ENCODE measurements at places on chromosomes 5 and 9. TPM values are rescaled to one million over a fixed set of nuclear protein-coding genes. Genes with fewer than 3 reads are reported as not detected.
A peak's percentile ranks its signal among the peaks of the same experiment; 100 is the strongest.

GRCh38 chr5:151021746-151022145 lies 1.4 kb downstream of the GPX3 start:
- no peak for DNase-seq
- H3K27me3 ChIP-seq: peaks cover 8% of the 10 kb centered on the region
- H3K27ac ChIP-seq: no peak overlapping the region
- H3K4me3 ChIP-seq: no peak overlapping the region

GRCh38 chr5:176425791-176426190 lies 9.5 kb upstream of the CLTB start:
- H3K4me3 ChIP-seq: no peak overlapping the region
- DNase-seq: no peak
- peaks cover 3% of the 10 kb centered on the region for H3K36me3 ChIP-seq
- no peaks in the 10 kb centered on the region for H3K27me3 ChIP-seq

GRCh38 chr9:33162721-33163311 lies 4.3 kb downstream of the B4GALT1 start:
- H3K27me3 ChIP-seq: no peaks in the 10 kb centered on the region
- DNase-seq: no peak
- peaks cover 79% of the 10 kb centered on the region for H3K4me1 ChIP-seq
- peak overlapping the region; percentile 92 for H3K27ac ChIP-seq
- H3K4me3 ChIP-seq: peak overlapping the region; percentile 24
- peaks cover 16% of the 10 kb centered on the region for H3K36me3 ChIP-seq

ADCY2 gene
- total RNA-seq: not detected

DNA sequence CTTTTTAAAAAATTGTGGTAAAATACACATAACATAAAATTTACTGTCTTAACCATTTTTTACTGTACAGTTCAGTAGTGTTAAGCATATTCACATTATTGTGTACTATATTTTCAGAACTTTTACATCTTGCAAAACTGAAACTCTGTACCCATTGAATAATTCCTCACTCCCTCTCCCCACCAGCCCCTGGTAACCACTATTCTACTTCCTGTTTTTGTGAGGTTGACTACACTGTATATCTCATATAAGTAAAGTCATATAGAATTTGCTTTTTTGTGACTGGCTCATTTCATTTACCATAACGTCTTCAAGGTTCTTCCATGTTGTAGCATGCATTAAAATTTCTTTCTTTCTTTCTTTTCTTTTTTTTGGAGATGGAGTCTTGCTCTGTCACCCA lies 87.0 kb downstream of the LNPEP start:
- H3K36me3 ChIP-seq: peaks cover 20% of the 10 kb centered on the region
- H3K4me1 ChIP-seq: peaks cover 20% of the 10 kb centered on the region
- no peak for DNase-seq
- peak overlapping the region; percentile 68 for H3K27ac ChIP-seq

DNA sequence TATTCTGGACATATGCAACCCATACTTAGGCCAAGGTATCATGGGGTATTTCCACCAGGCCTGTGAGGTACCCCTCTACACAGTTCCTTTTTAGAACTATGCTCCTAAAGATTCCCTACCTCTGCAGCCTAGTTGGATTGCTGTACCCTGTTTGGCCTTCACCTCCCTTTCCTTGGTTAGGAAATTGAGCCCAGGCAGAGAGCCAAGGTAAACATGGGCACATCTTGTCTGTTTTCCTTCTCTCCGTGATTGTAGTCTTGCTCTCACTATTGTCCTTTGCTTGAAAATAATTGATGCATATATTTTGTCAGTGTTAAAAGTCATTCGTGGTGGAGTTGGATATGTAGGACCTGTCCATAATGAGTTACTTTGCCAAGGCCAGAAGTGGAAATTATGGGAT lies 26.7 kb downstream of the BDP1 start:
- no peak for DNase-seq
- H3K27me3 ChIP-seq: no peaks in the 10 kb centered on the region
- H3K4me3 ChIP-seq: no peak overlapping the region
- peaks cover 12% of the 10 kb centered on the region for H3K4me1 ChIP-seq
- H3K27ac ChIP-seq: no peak overlapping the region

- H3K4me1 ChIP-seq: no peaks in the 10 kb centered on the region
- peaks cover 9% of the 10 kb centered on the region for H3K27me3 ChIP-seq
- no peak for DNase-seq
- no peaks in the 10 kb centered on the region for H3K36me3 ChIP-seq
- no peak overlapping the region for H3K4me3 ChIP-seq
- no peak overlapping the region for H3K27ac ChIP-seq
Observed at GRCh38 chr5:123181394-123181801, 92.4 kb downstream of the PRDM6 start.

MAMDC4 gene
- total RNA-seq: 10.9 TPM

- peaks cover 68% of the 10 kb centered on the region for H3K27me3 ChIP-seq
- no peak within 1 kb of the TSS for H3K4me3 ChIP-seq
- peaks cover 9% of the 10 kb centered on the region for H3K4me1 ChIP-seq
- no peak within 1 kb of the TSS for H3K27ac ChIP-seq
- H3K36me3 ChIP-seq: no peaks in the 10 kb centered on the region
- no peak for DNase-seq
Observed at GRCh38 chr5:33936381-33937016, at the start of gene RXFP3. RXFP3 (plus strand) TSS chr5:33936386; CDS start chr5:33936741, 355 bp downstream.

DNA sequence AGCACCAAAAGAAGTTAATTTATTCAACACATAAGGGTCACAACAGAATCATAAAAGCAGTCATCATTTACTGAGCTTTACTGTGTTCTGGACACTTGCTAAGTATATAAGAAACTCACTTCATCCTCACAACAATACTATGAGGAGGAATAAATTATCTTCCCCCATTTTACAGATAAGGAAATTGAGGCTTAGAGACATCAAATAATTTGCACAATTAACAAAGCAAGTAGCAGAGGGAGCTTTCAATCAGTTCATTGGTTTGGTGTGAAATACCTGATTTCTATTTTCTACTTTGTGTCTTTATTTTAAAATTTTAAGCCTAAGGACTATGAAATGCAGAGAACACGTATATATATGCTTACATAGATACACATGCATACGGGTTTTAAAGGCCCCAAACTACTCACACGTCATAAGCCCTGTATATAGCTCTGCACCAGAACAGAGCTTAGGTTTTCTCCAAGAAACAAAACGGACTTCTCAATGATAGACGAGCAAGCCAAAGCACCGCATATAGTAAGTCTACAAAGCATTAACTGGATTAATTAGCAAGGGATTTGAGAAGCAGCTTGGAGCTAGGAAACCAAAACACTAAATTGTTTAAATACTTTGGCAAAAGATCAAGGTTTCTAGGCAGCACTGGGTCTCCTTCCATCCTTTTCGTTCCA lies 95.6 kb downstream of the DENND1A start:
- peaks cover 31% of the 10 kb centered on the region for H3K36me3 ChIP-seq
- no peak for DNase-seq
- peaks cover 23% of the 10 kb centered on the region for H3K4me1 ChIP-seq
- H3K4me3 ChIP-seq: no peak overlapping the region

GRCh38 chr5:120388016-120388781 lies 75.9 kb upstream of the PRR16 start:
- H3K4me1 ChIP-seq: peaks cover 6% of the 10 kb centered on the region
- H3K4me3 ChIP-seq: no peak overlapping the region
- peak overlapping the region; percentile 69 for H3K27ac ChIP-seq
- no peaks in the 10 kb centered on the region for H3K36me3 ChIP-seq
- H3K27me3 ChIP-seq: no peaks in the 10 kb centered on the region

PKN3 gene
- 7.8 TPM for total RNA-seq

BARX1 gene
- 2.9 TPM for total RNA-seq

TRPM3 gene
- total RNA-seq: not detected

- no peaks in the 10 kb centered on the region for H3K27me3 ChIP-seq
- DNase-seq: no peak
Observed at GRCh38 chr5:143196601-143197259, 206.8 kb downstream of the NR3C1 start.

DNA sequence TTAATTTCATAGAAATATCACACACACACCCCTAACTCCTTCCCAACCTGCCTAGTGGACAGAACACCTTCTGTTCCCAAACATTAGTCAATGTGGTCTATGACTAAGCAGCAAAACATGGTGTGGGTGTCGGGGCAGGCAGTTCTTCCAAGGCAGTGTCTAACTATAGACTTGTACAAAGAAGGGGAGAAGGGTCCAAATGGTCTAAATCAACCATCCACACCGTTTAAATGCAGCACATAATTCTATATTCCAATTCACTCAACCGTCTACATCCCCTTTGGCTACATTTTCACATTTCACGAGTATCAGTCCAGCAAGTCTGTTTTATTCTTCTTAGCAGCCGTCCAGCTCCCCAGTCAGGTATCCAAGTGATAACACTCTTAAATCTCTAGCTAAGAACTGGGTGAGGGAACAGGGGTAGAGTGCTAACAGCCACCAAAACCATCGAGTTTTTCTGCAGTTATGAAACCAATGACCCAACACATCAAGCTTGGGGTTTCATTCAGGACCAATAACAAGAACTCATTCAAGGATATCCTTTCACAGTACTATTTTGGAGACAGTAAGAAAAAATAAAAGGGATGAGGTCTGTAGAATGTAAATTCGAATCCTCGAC lies 3.3 kb downstream of the ZNF608 start:
- no peak for DNase-seq
- H3K36me3 ChIP-seq: no peaks in the 10 kb centered on the region
- no peak overlapping the region for H3K4me3 ChIP-seq
- peaks cover 15% of the 10 kb centered on the region for H3K27me3 ChIP-seq

- peaks cover 36% of the 10 kb centered on the region for H3K36me3 ChIP-seq
- DNase-seq: peak; percentile 90
- H3K4me3 ChIP-seq: peak overlapping the region; percentile 80
- H3K27ac ChIP-seq: peak overlapping the region; percentile 93
- H3K4me1 ChIP-seq: peaks cover 36% of the 10 kb centered on the region
- peaks cover 3% of the 10 kb centered on the region for H3K27me3 ChIP-seq
Observed at GRCh38 chr5:392431-392988, 50.5 kb upstream of the EXOC3 start.

PTAR1 gene
- total RNA-seq: 27.1 TPM

TLX3 gene
- total RNA-seq: not detected

DNA sequence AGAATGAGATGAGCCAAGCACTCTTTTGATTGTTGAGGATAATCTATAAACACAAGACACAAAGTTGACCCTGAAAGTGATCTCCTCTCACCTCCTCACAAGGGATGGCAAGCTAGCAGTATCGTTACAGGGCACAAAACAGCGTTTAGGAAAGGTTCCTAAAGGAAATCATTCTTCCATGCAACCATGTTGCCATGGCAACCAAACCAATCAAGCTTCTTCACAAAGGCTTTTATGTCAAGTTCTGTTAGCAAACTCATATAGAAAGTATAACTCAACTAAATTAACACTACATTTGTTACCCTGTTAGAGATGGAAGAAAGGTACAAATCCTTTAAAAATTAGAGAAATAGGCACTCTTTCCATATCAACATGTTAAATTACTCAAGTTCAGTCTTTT lies 1016.8 kb upstream of the DMAC1 start:
- H3K4me1 ChIP-seq: no peaks in the 10 kb centered on the region
- no peak for DNase-seq
- no peak overlapping the region for H3K27ac ChIP-seq
- no peak overlapping the region for H3K4me3 ChIP-seq

GRCh38 chr9:107819772-107820565 lies 330.4 kb upstream of the KLF4 start:
- no peaks in the 10 kb centered on the region for H3K36me3 ChIP-seq
- H3K4me1 ChIP-seq: no peaks in the 10 kb centered on the region
- no peak overlapping the region for H3K4me3 ChIP-seq
- no peak for DNase-seq
- no peak overlapping the region for H3K27ac ChIP-seq

DNA sequence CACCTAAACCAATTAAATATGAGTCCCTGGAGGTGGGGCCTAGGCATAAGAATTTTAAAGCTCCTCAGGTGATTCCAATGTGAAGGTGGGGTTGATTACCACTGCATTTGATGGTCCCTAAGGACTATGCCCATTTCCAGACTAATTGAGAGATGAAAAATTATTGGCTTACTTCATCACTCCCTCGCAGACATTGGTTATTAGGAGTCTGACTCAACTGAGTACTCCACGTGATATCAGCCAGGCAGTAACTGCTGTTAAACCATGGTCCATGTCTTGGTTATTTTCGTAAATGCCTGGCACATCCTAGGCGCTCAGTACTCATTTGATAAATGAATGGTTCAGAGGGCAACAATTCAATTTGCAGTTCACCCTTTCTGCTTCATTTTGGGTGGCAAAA lies 54.5 kb downstream of the PUM3 start:
- DNase-seq: no peak
- H3K36me3 ChIP-seq: peaks cover 89% of the 10 kb centered on the region
- H3K27me3 ChIP-seq: no peaks in the 10 kb centered on the region
- H3K27ac ChIP-seq: no peak overlapping the region

DNA sequence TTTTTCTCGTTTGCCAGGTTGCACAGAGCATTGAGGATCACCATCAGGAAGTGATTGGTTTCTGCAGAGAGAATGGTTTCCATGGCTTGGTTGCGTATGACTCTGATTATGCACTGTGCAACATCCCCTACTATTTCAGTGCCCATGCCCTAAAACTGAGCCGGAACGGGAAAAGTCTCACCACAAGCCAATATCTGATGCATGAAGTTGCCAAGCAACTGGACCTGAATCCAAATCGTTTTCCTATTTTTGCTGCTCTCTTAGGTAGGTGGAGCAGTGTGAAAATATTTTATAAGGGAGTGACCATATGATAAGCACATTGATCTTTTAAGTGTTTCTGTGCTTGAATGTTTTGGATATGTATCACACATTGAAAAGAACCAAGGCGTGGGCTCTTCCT lies 17.7 kb upstream of the FAM120AOS start:
- peaks cover 46% of the 10 kb centered on the region for H3K36me3 ChIP-seq
- no peaks in the 10 kb centered on the region for H3K27me3 ChIP-seq
- H3K4me1 ChIP-seq: peaks cover 61% of the 10 kb centered on the region
- no peak overlapping the region for H3K4me3 ChIP-seq
- no peak overlapping the region for H3K27ac ChIP-seq

DNA sequence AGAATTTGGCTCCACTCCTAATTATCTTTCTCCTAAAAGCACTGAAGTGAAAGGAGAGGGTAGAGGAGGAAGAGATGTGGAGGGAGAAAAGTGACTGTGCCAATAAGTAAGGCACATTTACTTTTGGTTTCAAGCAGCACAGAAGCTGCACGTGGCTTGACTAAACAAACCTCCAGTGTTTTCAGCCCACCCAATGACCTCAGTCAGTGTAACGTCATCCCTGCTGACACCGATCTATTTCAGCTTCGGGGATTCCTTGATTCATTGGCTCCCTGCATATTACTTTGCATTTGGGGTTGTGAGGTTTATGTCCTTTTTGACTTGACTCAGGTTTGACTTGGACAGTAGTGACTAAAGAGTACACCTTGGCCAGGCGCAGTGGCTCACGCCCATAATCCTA lies 35.6 kb upstream of the NIM1K start:
- no peak overlapping the region for H3K27ac ChIP-seq
- H3K4me3 ChIP-seq: no peak overlapping the region
- no peaks in the 10 kb centered on the region for H3K27me3 ChIP-seq
- peaks cover 42% of the 10 kb centered on the region for H3K36me3 ChIP-seq

GRCh38 chr9:91379426-91379825 lies 17.7 kb upstream of the AUH start:
- H3K4me3 ChIP-seq: no peak overlapping the region
- no peak overlapping the region for H3K27ac ChIP-seq
- H3K27me3 ChIP-seq: peaks cover 34% of the 10 kb centered on the region

- no peak for DNase-seq
- no peaks in the 10 kb centered on the region for H3K27me3 ChIP-seq
- no peak overlapping the region for H3K27ac ChIP-seq
- H3K4me3 ChIP-seq: no peak overlapping the region
- peaks cover 12% of the 10 kb centered on the region for H3K4me1 ChIP-seq
Observed at GRCh38 chr5:169945831-169946261, 34.4 kb downstream of the INSYN2B start.

- no peaks in the 10 kb centered on the region for H3K27me3 ChIP-seq
- peaks cover 24% of the 10 kb centered on the region for H3K4me1 ChIP-seq
- H3K27ac ChIP-seq: no peak overlapping the region
- H3K36me3 ChIP-seq: no peaks in the 10 kb centered on the region
- DNase-seq: no peak
Observed at GRCh38 chr9:133676450-133676849, 40.3 kb downstream of the DBH start.

LRRC14B gene
- 0.23 TPM for total RNA-seq

CNTLN gene
- 0.68 TPM for total RNA-seq
